ENCODE measurements at places on chromosomes 1 and 21. TPM values are rescaled to one million over a fixed set of nuclear protein-coding genes. Genes with fewer than 3 reads are reported as not detected.

The GCSAML gene
- not detected for total RNA-seq

The AGO1 gene
- total RNA-seq: 27.0 TPM

The ANKRD35 gene
- 1.2 TPM for total RNA-seq

The ILDR2 gene
- 8.9 TPM for total RNA-seq

The LHX8 gene
- total RNA-seq: not detected

The OR10Z1 gene
- not detected for total RNA-seq

The LDLRAD1 gene
- total RNA-seq: not detected

The KRTAP12-1 gene
- total RNA-seq: not detected

The CD34 gene
- 52.6 TPM for total RNA-seq

The OR4F29 gene
- not detected for total RNA-seq

The ABCA4 gene
- total RNA-seq: not detected

The IQGAP3 gene
- total RNA-seq: 1.0 TPM

The GFI1 gene
- 0.26 TPM for total RNA-seq

The RGS8 gene
- not detected for total RNA-seq

The WDR64 gene
- not detected for total RNA-seq

The CD48 gene
- 0.50 TPM for total RNA-seq

The SLC41A1 gene
- total RNA-seq: 377 TPM

The ZP4 gene
- total RNA-seq: not detected

The SON gene
- total RNA-seq: 201 TPM
